ENCODE measurements at places on chromosomes 1 and 21. TPM values are rescaled to one million over a fixed set of nuclear protein-coding genes. Genes with fewer than 3 reads are reported as not detected.

OR2L13 gene
- not detected for total RNA-seq

ADGRL4 gene
- not detected for total RNA-seq

FCRLA gene
- not detected for total RNA-seq

NTNG1 gene
- total RNA-seq, result not detected

ASCL5 gene
- total RNA-seq, result not detected

ZSWIM5 gene
- total RNA-seq, result 0.15 TPM

HFM1 gene
- not detected for total RNA-seq

FOXO6 gene
- total RNA-seq, result not detected

GRCh38 chr1:7930645-7931445 lies 9.8 kb downstream of the TNFRSF9 start:
- peaks cover 6% of the 10 kb centered on the region for H3K27me3 ChIP-seq
- peak overlapping the region; percentile 89 for H3K27ac ChIP-seq
- peak overlapping the region; percentile 56 for H3K4me3 ChIP-seq

GRCh38 chr1:19341201-19342061 lies 29.3 kb downstream of the SLC66A1 start:
- peaks cover 24% of the 10 kb centered on the region for H3K36me3 ChIP-seq
- no peak overlapping the region for H3K4me3 ChIP-seq
- H3K27me3 ChIP-seq, result no peaks in the 10 kb centered on the region
- peaks cover 10% of the 10 kb centered on the region for H3K4me1 ChIP-seq
- DNase-seq, result peak; percentile 59
- peak overlapping the region; percentile 34 for H3K27ac ChIP-seq

DNA sequence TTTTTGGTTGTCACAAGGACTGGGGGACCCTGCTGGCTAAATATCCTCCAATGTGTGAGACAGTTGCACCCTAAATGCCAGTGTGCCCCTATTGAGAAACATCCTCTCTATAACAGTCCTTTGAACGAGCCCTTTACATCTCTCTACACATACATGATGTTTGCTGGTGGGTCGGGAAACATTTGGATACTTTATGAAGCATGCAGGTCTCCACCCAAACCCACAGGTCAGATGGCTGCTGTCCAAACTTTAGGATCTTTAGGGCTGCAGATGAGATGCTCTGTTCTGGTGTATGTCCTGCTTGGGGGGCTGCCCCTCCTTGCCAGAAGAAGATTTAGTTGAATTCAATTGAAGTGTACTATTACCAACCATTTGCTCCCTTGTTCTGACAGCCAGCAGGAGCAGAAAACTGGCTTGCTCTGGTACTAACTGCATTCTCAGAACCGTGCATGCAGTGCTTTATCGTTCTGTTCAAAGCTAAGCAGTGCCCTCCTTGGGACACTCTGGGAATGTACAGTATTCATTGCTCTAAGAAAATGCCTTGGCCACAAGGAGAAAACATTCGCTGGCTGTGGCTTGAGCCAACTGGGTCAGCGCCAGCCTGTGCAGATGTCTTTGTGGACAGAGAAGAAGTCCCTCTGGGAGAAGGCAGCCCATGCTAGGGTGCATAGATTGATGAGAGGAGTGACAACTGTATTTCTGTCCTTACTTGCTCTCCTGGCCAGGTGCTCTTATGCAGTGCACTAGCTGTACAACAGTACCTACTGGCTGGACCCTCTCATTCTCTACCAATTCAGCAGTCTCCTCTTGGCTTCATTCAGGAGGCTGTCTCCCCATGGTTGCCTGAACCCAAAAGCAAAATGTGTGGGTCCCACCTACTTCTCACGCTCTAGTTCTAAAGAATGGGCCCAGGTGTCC lies 61.4 kb upstream of the DIRAS3 start:
- DNase-seq, result no peak
- H3K4me1 ChIP-seq, result peaks cover under 1% of the 10 kb centered on the region
- no peak overlapping the region for H3K27ac ChIP-seq
- no peak overlapping the region for H3K4me3 ChIP-seq

DNA sequence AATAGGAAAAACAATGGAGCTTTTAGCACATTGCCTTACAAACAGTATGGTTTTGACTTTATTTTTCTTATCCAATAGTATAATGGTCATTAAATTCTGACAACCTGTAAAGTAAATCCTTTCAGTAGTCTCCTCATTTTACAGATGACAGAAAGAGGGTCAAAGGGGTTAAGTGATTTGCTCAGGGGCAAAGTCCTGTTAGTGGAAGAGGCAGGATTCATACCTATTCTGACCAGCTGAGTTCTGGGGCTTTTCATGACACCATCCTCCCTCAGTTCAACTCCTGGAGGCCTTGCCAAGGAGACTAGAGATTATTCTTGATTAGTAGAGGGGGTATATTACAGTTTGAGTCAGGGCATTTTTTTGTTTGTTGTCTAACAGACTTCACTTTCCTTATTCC lies 278.7 kb upstream of the DUSP10 start:
- no peaks in the 10 kb centered on the region for H3K36me3 ChIP-seq
- H3K27ac ChIP-seq, result no peak overlapping the region
- no peak for DNase-seq
- peaks cover 6% of the 10 kb centered on the region for H3K27me3 ChIP-seq

DNA sequence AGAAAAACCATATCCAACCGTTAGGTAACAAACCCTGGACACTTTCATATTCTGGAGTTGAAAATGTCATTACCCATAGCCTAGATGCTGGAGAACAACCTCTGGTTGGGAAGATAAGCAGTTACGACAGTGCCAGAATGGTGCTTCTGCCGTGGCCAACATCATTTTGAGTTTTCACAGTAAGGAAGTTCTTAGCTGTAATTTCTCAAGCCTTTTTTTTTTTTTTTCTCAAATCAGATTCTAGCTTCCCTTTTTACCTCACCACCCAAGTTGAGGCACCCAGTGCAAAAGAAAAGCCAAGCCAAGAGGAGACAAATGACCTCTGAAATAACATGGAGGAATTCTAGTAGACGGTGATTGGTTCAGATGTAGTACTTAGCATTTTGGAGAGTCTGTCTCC lies 21.8 kb downstream of the PPT1 start:
- no peak for DNase-seq
- peaks cover 46% of the 10 kb centered on the region for H3K36me3 ChIP-seq
- peaks cover 11% of the 10 kb centered on the region for H3K4me1 ChIP-seq
- H3K27ac ChIP-seq, result no peak overlapping the region
- H3K27me3 ChIP-seq, result no peaks in the 10 kb centered on the region

GRCh38 chr1:212475151-212475550 lies 42.4 kb downstream of the NENF start:
- peaks cover 15% of the 10 kb centered on the region for H3K4me1 ChIP-seq
- DNase-seq, result no peak
- no peak overlapping the region for H3K27ac ChIP-seq
- H3K27me3 ChIP-seq, result peaks cover 3% of the 10 kb centered on the region
- H3K36me3 ChIP-seq, result no peaks in the 10 kb centered on the region

DNA sequence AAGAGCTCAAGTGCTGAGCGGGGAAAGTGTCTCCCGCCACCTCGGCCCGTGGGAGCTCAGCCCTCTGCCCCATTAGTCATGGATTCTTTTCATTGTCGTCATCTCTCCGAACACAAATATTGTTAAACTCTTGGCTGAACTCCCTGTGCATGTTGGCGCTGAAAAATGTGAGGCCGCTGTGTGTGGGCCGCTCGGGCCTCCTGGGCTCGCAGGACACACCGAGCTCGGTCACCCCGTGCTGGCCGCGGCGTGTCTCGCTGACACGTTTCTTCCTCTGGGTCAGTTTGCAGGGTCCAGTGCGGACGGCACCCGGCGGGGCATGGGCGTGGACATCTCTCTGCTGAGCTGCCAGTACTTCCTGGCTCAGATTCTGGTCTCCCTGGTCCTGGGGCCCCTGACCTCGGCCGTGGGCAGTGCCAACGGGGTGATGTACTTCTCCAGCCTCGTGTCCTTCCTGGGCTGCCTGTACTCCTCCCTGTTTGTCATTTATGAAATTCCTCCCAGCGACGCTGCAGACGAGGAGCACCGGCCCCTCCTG lies 25.6 kb downstream of the SLC45A1 start:
- no peak overlapping the region for H3K4me3 ChIP-seq
- H3K27ac ChIP-seq, result no peak overlapping the region
- DNase-seq, result no peak
- H3K4me1 ChIP-seq, result no peaks in the 10 kb centered on the region
- no peaks in the 10 kb centered on the region for H3K36me3 ChIP-seq

DNA sequence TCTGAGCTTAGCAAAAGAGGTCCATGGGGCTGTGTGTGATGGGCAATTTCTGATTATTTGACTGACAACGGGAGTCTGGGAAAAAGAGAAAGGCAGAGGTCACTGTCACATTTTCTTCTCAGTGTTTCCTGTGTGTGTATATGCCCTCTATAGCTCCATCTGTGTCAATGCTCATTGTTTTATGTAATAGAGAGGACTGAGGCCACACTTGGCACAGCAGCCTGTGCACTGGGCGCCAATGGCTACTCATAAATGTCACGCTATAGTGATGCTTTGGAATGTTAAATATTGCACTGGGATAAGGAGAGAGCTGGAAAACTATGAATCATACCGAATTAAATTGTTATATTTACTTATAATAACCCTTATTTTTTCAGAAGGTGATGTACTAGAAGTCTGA lies 365.4 kb downstream of the NEGR1 start:
- no peak overlapping the region for H3K27ac ChIP-seq
- no peaks in the 10 kb centered on the region for H3K4me1 ChIP-seq
- H3K36me3 ChIP-seq, result no peaks in the 10 kb centered on the region
- H3K27me3 ChIP-seq, result no peaks in the 10 kb centered on the region
- no peak overlapping the region for H3K4me3 ChIP-seq

DNA sequence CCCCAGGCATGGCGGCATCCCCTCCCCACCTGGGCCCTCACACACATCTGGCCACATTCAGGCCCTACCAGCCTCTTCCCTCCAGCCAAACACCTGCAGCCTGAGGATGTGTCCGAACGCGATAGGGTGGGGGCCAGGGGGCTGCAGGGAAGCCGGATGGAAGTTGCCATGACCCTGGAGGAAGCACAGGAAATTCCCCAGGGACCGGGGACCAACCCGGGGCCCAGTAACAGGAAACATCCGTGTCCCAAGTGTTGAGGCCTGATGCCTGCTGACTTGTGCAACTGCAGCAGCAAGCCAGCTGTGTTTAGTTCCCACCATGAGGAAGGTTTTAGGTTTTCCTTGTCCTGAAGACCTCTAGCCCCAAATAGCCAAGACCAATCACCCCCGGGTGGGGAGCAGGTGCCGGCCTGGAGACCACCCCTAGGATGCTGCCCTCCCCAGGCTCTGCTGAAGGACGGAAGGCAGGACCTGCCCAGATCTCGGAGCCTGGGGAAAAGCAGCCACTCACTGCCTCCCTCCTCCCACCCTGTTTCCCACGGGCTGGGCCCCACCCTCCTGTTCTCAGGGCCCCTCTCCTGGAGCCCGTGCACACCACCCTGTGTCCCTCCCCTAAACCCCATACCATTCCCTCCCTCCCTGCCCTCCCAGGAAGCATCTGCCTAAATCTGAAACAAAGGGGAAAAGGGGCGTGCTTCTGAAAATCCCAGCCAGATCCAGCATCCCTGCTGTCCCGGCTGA lies 29.8 kb downstream of the MEGF6 start:
- H3K36me3 ChIP-seq, result no peaks in the 10 kb centered on the region
- no peaks in the 10 kb centered on the region for H3K4me1 ChIP-seq
- no peak for DNase-seq
- H3K27ac ChIP-seq, result no peak overlapping the region

GRCh38 chr1:230972855-230973271 lies 5.8 kb downstream of the TTC13 start:
- peak overlapping the region; percentile 59 for H3K4me3 ChIP-seq
- H3K27ac ChIP-seq, result peak overlapping the region; percentile 75
- peaks cover 64% of the 10 kb centered on the region for H3K4me1 ChIP-seq

- H3K27ac ChIP-seq, result no peak overlapping the region
- peaks cover 12% of the 10 kb centered on the region for H3K27me3 ChIP-seq
- no peak for DNase-seq
- H3K4me3 ChIP-seq, result no peak overlapping the region
These were observed 25.8 kb upstream of the THEM4 start for GRCh38 chr1:151935154-151935553.

- no peaks in the 10 kb centered on the region for H3K4me1 ChIP-seq
- H3K36me3 ChIP-seq, result no peaks in the 10 kb centered on the region
- H3K4me3 ChIP-seq, result no peak overlapping the region
- peaks cover 12% of the 10 kb centered on the region for H3K27me3 ChIP-seq
- DNase-seq, result no peak
- H3K27ac ChIP-seq, result no peak overlapping the region
These were observed 82.2 kb downstream of the LMO4 start for GRCh38 chr1:87410776-87411480.

- no peaks in the 10 kb centered on the region for H3K4me1 ChIP-seq
- no peak overlapping the region for H3K27ac ChIP-seq
- no peaks in the 10 kb centered on the region for H3K36me3 ChIP-seq
- DNase-seq, result no peak
- H3K4me3 ChIP-seq, result no peak overlapping the region
These were observed 80.3 kb downstream of the DIRAS3 start for GRCh38 chr1:67970088-67970487.

GRCh38 chr1:114118351-114118990 lies 35.2 kb downstream of the SYT6 start:
- DNase-seq, result no peak
- no peak overlapping the region for H3K27ac ChIP-seq
- H3K27me3 ChIP-seq, result no peaks in the 10 kb centered on the region

DNA sequence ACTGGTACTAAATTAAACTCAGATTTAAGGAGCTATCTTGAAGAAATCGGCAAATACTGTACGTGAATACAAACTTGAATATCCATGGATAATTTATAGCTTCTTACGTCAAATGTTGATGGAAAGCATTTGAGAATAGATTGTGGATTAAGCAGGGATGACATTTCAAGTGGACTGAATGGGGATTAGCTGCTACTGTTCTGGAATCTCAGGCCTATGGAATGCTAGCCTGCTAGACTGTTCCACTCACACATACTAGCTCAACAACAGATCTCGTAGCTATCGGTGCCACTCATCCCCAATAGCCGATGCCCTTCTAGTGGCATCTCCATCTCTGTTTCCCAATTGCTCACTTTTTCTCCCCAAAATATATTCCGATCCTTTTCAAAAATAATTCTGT lies 62.0 kb upstream of the USP25 start:
- no peak overlapping the region for H3K4me3 ChIP-seq
- H3K36me3 ChIP-seq, result no peaks in the 10 kb centered on the region
- H3K4me1 ChIP-seq, result no peaks in the 10 kb centered on the region
- no peak for DNase-seq
